Stimulated activated naive CD8-positive, alpha-beta T cell treated with anti-CD3 and anti-CD28 coated beads, Interleukin-15, amount 100 ng/mL, for 72 hours (primary cell): ENCODE measurements at places on chromosomes 4 and X.

DNA sequence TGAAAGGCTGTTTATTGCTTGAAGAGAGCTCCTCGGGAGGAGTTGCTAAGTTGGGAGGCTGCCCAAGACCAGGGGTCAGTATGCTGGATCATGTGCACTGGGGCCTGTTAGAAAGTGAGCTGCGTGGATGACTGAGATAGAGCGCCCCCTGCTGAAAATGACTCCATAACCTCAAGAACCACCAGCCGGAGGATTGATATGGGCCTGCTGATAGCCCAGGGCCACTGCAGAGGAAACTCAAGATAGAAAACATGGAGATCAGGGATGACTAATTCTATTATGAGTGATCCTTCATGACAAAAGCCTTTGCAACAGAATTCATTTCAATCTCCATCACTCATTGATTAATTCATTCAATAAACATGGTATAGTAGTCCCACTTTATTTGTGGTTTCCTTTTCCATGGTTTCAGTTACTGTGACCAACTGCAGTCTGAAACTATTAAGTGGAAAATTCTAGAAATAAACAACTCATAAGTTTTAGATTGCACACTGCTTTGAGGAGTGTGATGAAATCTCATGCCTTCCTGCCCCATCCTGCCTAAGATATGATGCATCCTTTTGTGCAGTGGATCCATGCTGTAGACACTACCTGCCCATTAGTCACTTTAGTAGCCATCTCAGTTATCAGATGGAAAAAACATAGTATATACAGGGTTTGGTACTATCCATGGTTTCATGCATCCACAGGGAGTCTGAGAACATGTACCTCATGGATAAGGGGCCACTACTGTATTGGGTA is 126.7 kb upstream of the MBNL3 start:
- peak; percentile 9 for DNase-seq

DNA sequence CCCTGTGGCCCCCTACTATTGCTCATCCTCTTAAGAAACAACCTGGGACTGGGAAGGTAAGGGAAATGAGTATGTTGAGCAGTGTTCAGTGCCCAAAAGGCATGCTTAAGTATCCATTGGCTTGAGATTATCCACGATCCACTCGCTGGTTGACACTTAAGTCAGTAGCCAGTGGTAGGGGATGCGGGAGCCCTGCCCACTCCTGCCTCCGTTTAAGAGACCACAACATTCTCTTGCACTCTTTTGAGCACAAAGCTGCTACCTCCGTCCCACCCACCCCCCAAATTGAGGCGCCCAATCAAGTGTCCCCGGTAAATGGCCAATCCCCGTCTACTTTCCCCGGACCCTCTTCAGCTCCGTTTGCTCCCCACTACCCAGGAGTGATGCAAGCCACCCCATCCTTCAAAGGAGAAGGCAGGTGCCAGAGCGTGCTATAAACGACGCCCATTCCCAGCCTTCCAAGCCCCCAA is 25.0 kb downstream of the UTP14A start:
- DNase-seq: no peak

DNA sequence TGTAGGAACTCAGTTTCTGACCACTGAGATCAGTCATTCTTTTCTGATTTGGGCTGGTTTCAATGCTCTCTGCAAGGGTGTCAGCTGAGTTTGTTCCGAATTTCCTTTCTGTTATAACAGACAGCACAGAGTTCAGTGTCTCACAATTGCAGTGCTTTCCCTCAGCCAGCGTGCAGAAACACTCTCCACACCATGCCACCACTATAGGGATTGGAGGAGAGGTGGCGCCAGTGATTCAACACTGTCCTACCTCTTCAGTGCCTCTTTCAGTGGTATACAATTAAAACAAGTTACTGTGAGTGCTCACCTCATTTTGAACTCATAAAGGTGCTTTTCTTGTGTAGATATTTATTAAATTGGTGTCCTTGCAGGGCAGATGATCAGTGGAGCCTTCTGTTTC is 413.2 kb upstream of the CXorf51B start:
- DNase-seq: no peak

DNA sequence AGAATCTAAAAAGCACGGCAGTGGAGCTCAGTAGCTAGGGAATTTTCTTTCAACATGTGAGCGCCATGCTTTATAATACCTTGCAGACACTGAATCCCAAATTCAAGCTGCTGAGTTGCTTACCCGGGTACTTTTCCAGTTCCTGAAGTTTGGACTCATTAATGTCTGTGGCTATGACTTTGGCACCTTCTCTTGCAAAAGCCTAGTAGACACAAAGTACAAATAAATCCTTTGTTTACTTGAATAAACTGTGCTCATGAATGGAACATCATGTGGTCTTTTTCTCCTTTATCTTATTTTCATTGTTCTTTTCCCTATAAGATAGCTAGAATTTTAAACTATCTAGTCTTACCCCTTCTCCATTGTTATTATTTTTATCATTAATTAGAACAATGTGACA is 4.6 kb downstream of the BDH2 start:
- no peak for DNase-seq

- DNase-seq: no peak
These were observed 170.4 kb upstream of the CASK start for GRCh38 chrX:42093756-42094155.

- DNase-seq: no peak
These were observed 127.4 kb downstream of the SLC39A8 start for GRCh38 chr4:102217775-102218355.

- no peak for DNase-seq
These were observed 26.4 kb downstream of the KIAA1210 start for GRCh38 chrX:119101168-119101567.

DNA sequence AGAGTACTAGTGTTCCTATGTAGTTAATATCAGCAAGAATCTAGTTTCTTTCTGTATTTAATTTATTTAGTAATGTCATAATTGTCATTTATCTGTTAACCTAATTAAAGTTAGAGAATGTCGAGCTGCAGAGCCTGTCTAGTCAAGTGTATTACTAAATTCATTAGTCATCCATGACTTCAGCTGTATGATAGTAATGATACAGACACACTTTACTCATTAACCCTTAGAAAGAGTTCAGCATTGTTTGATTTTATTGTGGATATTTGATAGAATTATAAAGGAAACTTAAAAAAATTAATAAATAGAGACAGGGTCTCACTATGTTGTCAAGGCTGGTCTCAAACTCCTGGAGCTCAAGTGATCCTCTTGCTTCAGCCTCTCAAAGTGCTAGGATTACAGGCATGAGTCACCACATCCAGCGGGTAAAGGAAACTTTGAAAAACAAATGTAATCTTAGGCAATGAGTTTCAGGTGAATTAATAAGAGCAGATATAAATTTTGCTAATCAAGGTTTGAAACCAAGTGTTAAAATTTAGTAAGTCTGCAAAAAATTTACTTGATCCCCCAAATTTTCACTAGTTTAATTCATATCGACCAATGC is 110.6 kb downstream of the ANK2 start:
- no peak for DNase-seq

GRCh38 chrX:53280331-53281320 is 758 bp downstream of the IQSEC2 start:
- no peak for DNase-seq

GRCh38 chr4:182294451-182294850 is 51.2 kb downstream of the TENM3 start:
- DNase-seq: no peak

- no peak for DNase-seq
These were observed 114.6 kb downstream of the TBCK start for GRCh38 chr4:106201373-106201772.

GRCh38 chr4:63898961-63899360 is 510.3 kb downstream of the TECRL start:
- DNase-seq: no peak

DNA sequence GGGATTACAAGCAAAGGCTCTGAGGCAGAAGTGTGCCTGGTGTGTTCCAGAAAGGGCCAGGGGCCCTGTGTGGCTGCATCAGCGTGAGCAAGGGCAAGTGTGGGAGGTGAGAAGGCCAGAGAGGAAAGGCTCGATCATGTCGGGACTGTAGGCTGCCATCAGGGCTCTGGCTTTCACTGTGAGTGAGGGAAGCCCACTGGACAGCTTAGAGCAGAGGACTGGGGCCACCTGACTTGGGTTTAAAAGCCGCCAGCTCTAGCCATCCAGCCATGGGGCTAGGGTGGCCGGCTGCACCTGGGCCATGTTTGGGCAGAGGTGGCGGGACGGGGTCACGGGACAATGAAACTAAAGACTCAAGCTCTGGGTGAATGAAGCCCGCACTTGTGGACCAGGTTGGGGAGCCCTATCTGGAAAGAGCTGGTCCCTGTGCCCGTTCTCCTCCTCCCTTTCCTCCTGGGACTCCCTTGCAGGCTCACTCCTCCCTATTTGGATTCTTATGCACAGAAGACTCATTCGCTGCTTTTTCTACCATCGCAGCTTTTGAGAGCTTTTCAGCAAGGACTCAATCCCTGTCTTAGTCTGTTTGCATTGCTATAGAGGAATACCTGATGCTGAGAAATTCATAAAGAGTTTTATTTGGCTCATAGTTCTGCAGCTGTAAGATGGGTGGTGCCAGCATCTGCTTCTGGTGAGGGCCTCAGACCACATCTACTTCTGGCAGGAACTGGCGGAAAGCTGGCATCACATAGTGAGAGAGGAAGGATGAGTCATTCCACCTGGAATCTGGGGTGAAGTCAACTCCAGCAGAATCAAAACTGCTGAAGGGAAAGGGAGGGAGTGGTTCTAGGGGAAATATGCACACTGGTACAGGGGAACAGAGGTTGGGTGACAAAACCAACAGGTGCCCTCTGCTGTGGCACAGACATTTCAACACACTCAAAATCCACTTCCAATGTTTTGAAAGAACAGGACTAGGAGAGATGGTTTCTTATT is 15.3 kb downstream of the CTAG1B start:
- no peak for DNase-seq

GRCh38 chrX:143664302-143664701 is 28.4 kb upstream of the SLITRK4 start:
- no peak for DNase-seq

DNA sequence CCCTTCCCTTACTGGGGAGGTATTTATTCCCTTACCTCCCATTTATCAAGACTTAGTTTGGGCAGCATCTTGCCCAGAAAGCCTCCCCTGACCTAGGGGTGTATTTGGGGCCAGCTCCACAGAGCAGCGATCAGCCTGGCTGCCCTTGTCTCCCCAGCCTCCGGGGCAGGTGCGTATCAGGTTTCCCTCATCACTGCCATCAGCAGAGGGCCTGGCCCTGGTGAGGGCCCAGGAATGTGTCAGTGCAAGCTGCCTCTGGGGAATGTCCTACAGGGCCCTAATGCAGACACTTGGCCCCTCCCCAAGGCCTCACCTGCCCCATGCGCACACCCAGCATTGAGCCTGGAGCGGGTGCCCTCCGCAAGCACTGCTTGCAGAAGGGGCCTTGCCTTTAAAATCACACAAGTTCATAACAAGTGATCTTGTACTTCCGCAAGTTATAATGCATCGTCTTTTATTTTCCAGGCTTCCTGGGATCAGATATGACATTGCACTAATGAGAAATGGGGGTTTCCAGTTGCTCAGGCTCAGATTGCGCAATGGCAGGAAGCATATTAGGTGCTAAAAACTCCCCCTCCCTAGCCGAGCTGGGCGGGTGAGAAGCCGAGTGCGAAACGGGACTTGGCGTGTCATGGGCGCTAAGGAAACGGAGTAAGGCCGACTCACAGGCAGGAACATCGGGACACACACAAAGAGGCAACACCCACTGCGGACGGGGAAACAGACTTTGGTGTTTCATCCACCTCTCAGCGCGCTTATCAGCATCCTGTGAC is 25.4 kb upstream of the AFAP1 start:
- no peak for DNase-seq

DNA sequence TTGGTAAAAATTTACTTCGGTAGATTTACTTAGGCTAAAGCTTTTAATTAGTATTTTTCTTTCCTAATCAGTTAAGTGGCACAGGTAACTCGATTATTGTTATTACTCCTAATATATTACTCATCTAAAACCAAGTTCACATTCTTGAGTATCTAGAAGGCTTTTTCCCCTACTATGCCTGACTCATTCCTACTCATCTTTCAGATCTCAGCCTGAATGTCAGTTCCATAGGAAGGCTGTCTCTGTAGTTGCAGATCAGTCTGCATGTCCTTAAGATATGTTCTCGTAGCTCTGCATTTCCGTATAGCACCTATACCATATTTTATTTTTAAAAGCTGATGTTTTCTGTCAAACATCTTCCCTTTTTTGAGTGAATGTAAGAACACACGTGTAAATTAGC is 5.9 kb upstream of the FAM184B start:
- no peak for DNase-seq

GRCh38 chrX:149490100-149490499 is 15.0 kb downstream of the IDS start:
- DNase-seq: no peak

GRCh38 chr4:15345134-15345533 is 82.7 kb upstream of the C1QTNF7 start:
- no peak for DNase-seq

DNA sequence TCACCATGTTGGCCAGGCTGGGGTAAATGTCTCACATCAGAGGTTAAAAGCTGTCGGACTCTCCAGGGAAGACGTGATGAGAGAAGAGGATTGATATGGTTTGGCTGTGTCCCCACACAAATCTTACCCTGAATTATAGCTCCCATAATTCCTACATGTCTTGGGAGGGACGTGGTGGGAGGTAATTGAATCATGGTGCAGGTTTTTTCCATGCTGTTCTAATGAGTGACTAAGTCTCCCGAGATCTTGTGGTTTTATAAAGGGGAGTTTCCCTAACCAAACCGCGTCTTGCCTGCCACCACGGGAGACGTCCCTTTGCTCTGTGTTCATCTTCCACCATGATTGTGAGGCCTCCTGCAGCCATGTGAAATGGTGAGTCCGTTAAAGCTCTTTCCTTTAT is 64.4 kb downstream of the ASMT start:
- peak; percentile 60 for DNase-seq

- DNase-seq: no peak
These were observed 272.5 kb downstream of the ARHGAP10 start for GRCh38 chr4:148004228-148004857.

- peak; percentile 50 for DNase-seq
These were observed at the start of gene SLC9A6 for GRCh38 chrX:135985157-135985972. Gene SLC9A6 (plus strand): TSS chrX:135985435. CDS start chrX:135985659, 224 bp downstream.

DNA sequence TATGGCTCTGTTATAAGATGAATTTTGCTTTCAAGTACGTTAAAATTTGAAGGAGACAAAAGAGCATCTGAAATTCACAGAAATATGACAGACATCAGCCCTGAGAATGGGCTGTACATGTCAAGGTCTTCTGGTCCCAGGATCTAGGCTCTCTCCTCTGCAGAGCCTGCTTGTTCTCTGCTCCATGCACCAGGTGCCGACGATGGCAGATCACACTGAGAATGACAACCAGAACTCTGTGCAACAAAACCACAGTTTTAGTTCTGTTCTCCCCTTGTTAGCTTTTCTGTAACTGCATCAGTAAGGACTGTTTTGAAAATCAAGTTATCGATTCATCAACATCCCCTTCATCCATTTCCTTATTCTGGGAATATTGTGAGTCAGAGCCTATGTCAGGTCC is 30.9 kb upstream of the LGI2 start:
- DNase-seq: no peak
